ENCODE measurements at places on chromosomes 7 and 10.

DNA sequence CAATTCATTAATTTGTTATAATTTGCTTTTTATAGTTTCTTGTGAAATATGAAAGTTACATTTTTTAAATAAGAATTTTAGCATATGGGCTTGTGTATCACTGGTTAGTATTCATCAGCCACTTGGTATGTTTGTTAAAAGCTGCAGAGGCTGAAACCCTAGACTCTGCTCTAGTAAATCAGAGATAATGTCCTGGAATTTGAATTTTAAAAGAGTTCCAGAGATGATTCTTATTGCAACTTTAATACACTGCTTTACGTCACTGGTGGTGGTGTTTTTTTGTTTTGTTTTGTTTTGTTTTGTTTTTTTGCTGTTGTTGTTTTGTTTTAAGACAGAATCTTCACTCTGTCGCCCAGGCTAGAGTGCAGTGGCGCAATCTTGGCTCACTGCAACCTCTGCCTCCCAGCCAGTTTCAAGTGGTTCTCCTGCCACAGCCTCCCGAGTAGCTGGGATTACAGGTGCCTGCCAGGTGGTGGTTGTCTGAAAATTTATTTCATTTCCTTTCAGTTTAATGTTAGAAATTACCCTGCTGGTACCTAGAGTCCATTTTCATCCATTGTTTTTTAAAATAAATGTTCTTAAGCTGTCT, 43.8 kb downstream of the PTPN12 start:
- no peak for DNase-seq

- DNase-seq = no peak
These were observed 50.0 kb downstream of the JAKMIP3 start for GRCh38 chr10:132115732-132116131.

DNA sequence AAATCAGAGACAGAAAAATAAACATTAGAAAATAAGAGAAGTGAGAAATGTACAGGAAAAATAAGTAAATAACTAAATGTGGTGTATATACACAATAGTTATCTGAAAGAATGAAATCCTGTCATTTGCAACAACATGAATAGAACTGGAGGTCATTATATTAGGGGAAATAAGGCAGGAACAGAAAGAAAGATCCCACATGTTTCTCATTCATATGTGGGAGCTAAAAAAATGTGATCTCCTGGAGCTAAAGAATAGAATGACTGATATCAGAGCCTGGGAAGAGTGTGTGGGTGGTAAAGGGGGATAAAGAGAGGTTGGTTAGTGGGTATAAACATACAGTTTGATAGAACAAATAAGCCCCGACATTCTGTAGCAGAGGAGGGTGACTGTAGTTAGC, 27.3 kb downstream of the PLXDC2 start:
- no peak for DNase-seq

DNA sequence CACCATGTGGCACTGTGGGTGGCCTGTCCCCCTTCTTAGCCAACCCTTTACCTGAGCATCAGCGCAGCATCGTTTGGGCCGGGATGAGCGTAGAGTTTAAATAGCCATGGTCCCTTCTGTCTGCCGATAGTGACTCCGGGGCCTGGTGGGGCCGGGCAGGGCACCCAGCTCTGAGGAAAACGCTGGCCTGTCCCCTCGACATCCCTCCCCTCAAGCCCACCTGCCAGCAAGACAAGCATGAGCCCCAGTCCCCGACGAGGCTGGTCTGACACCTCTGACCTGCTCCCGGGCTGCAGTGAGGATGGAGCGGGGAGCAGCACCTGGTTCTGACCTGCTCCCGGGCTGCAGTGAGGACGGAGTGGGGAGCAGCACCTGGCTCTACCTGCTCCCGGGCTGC, 31.1 kb upstream of the CNPY1 start:
- DNase-seq = no peak

- no peak for DNase-seq
These were observed 307.8 kb downstream of the GPAM start for GRCh38 chr10:111875725-111876124.

- no peak for DNase-seq
These were observed 306.6 kb downstream of the WDR37 start for GRCh38 chr10:1362589-1363445.

GRCh38 chr10:23001901-23002516, 74.2 kb downstream of the ARMC3 start:
- no peak for DNase-seq

DNA sequence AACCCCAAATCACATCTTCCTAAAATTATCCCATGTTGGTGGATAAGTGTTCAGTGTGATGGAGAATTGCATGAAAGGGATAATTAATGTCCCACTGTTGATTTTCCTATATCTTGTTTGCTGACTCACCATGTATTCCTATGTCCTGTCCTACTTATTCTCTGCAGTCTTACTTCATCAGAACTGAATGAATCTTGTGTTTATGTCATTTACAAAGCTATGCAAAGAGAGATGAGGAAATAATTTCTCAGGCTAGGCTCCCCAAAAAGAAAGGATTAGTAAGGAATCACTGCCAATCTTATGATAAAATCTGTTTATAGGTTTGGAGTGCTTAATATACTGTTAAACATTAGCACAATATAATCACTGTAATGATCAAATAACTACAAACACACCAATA, 360.8 kb downstream of the CRPPA start:
- no peak for DNase-seq

DNA sequence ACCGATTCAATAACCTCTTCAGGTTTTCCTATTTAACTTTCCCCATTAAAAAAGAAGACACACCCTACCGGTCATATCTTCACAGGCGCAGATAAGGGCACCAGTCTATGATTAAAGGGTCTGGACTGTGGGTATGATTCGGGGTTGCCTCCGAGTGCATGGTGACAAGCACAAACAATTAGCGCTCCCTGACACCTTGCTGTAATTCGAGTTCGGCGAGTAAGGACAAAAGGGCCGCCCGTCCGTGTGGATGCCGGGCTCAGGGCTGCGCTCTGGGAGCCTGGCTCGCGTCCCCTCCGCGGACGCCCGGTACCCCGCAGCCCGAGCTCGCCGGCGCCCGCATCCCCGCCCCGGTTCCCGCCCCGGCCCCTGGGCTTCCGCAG, 111.9 kb upstream of the RHEB start:
- DNase-seq = no peak

DNA sequence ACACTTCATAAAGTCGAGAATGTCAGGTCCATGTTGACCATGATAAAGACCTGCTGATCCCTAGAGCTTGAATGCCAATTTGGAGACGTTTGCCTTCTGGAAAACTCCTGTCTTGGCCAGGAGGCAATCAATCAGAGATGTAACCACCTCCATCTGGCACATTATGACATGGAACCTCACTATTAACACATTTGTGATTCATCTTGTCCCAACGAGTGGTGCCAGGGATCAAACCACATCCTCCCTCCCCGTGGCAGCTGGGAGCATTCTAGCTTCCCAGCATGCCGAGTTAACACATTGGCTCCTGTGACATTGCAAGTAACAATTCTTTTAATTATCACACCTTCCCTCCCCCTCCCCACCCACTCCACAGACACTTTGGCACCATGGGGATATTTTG, 84.0 kb upstream of the PPP1R17 start:
- DNase-seq = no peak

DNA sequence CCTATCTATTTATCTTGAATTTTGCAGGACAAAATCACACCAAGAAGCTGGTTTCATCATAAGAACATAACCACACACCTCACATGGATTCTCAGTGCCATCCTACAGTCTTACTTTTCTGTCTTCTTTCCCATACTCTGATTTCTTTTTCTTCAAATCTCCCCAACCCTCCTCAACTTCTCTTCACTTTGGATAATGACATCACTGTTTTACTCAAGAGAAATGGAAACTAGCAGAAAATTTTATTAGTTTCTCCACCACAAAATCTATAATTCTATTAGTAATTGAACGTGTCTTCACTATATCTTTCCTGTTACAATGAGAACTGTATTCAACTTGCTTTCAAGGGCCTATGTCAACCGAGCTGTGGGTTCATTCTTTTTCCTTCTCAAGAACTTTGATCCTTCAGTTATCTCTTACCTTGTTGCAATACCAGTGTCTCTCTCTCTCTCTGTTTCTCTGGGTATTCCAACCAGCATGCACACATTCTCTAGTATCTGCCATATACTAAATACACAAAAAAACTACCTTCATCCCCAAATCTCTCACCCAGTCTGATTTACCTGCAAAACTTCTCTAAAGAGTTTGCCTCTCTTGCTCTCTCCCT, 35.4 kb upstream of the FAM3C start:
- no peak for DNase-seq

GRCh38 chr10:61895898-61896600, 5.5 kb upstream of the ARID5B start:
- DNase-seq = no peak

DNA sequence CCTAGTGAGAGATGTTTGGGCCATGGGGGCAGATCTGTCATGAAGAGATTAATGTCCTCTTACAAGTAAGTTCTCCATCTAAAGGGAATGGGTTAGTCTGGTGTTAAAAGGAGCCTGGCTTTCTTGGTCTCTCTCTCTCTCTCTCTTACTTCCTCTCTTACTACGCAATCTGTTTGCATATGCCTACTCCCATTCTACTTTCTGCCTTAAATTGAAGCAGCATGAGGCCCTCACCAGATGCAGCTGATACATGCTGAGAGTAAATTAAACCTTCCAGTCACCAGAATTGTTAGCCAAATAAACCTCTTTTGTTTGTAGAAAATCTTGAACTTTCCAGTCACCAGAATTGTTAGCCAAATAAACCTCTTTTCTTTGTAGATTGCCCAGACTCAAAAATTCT, 884.1 kb downstream of the NRG3 start:
- DNase-seq = no peak

DNA sequence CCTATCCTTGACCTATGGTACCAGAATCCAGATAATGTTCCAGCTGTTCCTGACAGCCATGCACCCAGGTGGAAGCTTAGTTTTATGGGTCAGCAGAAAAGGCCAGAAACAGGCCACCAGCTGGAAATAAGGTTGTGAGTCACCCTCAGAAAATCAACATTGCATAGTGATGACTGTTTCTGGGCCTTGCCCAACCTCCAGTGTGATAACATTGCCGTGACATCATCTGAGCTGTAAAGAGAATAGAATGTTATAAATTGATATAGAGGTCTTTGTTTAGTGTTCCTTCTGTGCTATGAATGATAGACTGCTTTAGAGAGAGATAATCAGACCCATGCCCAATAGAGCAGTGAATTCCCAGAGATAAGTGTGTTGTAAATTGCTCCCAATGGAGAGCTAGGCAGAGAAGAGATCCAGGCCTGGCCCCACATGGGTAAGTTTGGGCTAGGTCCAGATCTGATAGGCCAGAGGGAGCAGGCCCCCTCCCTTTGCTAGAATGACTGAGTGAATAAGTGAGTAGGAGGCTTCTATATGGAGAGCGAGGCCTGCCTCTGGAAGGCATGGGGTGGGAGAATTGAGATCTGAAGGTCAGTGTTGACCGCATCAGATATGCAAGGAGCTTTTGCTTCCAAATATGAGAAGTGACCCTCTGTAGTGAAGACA, 14.2 kb upstream of the HPS1 start:
- no peak for DNase-seq

GRCh38 chr7:47954231-47954911, 6.1 kb upstream of the PKD1L1 start:
- no peak for DNase-seq

- no peak for DNase-seq
These were observed 53.6 kb upstream of the TMEM72 start for GRCh38 chr10:44857363-44858016.

GRCh38 chr7:148905093-148905666, 21.1 kb upstream of the EZH2 start:
- no peak for DNase-seq

GRCh38 chr7:48113275-48113674, 24.2 kb downstream of the UPP1 start:
- no peak for DNase-seq

- DNase-seq = no peak
These were observed 362.9 kb downstream of the MAGI2 start for GRCh38 chr7:79090543-79090942.

GRCh38 chr7:7751243-7752092, 33.1 kb upstream of the RPA3 start:
- DNase-seq = no peak

- no peak for DNase-seq
These were observed 591.5 kb downstream of the AUTS2 start for GRCh38 chr7:70189776-70190175.

- DNase-seq = no peak
These were observed 11.6 kb downstream of the PALD1 start for GRCh38 chr10:70490142-70490541.

DNA sequence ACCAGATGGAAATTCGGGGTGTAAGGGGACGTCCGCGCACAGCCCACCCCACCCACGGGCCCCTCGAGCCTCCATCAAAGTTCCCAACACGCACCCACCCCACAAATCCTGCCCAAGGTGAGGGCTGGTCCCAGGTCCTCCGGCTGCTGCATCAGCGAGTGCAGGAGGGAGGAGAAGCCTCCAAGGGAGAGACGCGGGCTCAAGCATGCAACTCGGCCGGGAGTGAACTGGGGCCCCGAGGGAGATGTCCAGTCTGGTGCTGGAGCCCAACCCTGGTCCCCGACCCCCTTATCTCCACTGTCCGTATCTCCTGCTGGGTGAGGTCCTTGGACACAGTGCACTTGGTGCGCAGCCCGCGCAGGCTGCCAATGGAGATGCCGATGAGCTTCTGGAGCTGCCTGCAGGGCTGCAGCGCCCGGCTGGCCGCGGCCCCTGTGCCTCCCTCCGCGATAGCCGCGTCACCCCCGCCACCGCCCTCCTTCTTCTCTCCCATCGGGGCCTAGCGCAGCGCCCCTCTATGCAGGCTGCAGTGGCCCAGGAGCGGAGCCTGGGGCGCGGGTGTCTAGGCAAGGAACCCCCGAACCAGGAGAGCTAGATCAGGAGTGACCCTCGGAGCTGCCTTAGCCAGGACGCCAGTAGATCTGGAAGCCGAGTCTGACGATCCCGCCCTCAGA, 489.2 kb downstream of the ZNF33B start:
- no peak for DNase-seq

DNA sequence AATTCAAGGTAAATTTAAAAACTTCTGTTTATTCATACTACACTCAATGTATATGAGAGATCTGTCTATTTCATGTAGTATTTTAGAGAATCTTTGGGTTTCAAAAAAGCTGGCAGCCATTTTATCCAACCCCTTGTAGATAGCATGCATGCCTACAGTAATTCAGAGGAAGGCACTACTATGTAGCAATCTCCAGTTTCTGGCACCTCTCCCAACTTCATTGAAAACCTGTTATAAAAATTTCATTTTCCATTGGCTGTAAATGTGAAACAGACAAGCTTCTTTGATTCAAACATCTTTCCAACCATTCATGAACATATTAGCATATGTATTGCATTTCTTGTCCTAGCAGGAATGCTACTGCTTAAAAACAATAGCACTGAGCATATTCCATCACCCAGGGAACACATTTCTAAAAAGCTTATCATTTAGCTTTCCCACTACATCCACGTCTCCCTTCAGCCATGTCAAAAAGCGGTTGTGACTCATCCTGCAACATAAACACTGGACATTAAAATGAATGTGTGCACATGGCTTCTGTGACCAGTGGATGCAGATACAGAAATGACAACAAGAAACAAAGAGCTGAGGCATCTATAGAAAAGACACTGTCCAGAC, 330.4 kb upstream of the AOAH start:
- no peak for DNase-seq
